ENCODE measurements at places on chromosomes 16 and 17. TPM values are rescaled to one million over a fixed set of nuclear protein-coding genes. Genes with fewer than 3 reads are reported as not detected.

The HBA1 gene
- total RNA-seq, result not detected

- no peak for DNase-seq
Measured at GRCh38 chr17:70604854-70605253, 435.5 kb downstream of the KCNJ2 start.

- no peak for DNase-seq
Measured at GRCh38 chr16:85735946-85736345, 14.9 kb downstream of the C16orf74 start.

DNA sequence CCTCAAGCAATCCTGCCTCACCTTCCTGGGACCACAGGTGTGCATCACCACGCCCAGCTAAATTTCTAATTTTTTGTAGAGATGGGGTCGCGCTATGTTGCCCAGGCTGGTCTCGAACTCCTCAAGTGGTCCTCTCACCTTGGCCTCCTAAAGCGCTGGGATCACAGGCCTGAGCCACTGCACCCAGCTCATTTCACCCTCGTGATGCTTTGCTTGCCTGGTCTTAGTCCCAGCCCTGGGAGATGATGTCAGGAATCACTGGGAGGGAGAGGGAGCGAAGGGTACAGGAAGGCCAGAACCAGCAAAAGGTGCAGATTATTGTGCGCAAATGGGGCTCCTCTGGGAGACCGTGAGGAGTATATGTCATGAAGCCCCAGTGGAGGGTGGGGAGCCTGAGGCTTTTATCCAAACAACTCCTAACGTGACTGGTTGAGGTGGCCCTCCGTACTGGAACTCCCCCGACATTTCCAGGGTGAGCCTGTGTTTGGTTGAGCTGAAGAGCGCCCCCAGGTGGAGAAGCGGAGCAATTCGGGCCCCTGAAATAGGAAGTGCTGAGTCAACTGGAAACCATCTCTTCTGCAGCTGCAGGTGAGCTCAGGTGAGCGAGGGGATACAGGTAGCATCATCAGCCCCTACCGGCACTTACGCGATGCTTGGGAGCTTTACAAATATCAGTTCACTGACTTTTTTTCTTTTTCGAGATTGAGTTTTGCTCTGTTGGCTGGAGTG is 41.2 kb upstream of the HAPSTR1 start:
- peak; percentile 15 for DNase-seq

- no peak for DNase-seq
Measured at GRCh38 chr16:73113336-73113735, 65.4 kb upstream of the ZFHX3 start.

DNA sequence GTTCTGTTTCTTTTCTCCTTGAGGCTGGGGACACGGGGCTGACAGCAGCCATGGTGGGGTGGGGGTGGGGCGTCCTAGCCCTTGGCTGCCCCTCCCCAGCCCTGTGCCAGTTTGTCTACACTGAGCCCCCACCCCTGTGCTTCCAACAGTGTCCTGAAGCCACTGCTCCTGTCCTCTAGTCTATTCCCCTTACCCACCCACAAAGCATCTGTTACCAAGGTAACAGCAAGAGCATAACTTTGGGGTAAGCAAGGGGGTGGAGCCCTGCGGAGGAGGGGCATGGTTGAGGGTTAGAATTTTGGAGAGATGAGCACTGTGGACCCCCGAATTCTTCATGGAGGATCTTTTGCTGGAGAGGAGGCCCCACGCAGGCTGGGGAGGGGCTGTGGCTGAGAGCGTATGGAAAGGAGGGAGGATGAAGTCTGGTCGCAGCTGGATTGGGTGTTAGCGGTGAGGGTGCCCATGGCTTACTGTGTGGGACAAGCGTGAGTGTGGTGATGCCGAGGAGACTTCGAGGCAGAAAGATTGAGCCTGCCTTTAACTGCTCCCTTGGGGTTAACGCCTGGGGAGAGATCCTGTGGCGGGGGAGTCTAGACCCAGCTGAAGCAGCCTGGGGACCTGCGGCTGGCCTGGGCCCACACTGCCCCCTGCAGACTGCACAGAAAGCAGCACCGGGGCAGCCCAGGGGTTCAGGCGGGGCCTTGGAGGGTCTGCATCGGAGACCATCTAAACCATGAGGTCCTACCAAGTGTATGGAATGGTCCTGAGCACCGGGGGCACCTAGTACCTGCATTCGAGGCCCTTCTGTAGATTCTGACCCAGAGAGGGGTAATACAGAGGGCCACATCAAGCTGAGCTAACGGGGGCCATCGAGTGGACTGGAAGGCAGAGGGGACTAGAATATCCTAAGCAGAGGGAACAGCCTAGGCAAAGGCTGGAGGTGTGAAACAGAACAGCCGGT is 6.1 kb upstream of the STAC2 start:
- peak; percentile 60 for DNase-seq

- no peak for DNase-seq
Measured at GRCh38 chr17:75723171-75723930, 2.1 kb downstream of the ITGB4 start.
